Activated T-cell treated with anti-CD3 and anti-CD28 coated beads, Interleukin-2, amount 50 U/mL, for 72 hours (primary cell): ENCODE measurements at places on chromosomes 16 and 17. TPM values are rescaled to one million over a fixed set of nuclear protein-coding genes. Genes with fewer than 3 reads are reported as not detected.

KRT23 gene
- not detected for total RNA-seq

KCNH6 gene
- total RNA-seq = not detected

ADPRM gene
- total RNA-seq = 22.6 TPM

KRT36 gene
- not detected for total RNA-seq

NPTX1 gene
- 0.83 TPM for total RNA-seq

GRCh38 chr16:424033-424622 is 1.3 kb upstream of the RAB11FIP3 start:
- no peak overlapping the region for H3K27ac ChIP-seq
- peaks cover 15% of the 10 kb centered on the region for H3K27me3 ChIP-seq
- no peak for DNase-seq
- H3K4me1 ChIP-seq = peaks cover 33% of the 10 kb centered on the region
- no peaks in the 10 kb centered on the region for H3K36me3 ChIP-seq

DNA sequence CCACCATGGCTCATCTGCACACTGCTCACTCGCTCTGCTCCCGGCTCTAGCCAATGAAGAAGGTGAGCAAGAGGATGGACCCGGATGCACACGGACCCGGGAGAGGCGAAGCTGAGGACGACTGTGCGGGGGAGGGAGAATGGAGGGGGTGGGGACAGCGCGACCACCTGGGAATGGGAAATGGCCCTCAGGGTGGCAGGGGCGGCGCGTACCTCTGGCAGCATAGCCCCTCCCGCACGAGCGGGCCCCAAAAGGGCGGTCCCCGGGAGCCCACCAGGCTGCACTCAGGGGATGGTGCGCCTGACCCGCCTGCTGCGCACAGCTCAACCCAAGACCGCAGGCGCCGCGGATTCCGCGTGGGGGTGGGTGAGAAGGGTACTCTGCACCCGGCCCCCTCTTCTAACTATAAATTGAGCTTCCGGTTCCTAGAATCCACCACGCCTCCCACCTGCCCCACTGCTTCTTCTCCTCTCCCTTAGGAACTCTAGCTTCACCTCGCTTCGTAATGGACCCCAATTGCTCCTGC is 6.1 kb downstream of the MT1H start:
- H3K27ac ChIP-seq = no peak overlapping the region
- peak overlapping the region; percentile 75 for H3K4me3 ChIP-seq
- peak; percentile 77 for DNase-seq
- H3K27me3 ChIP-seq = peaks cover 40% of the 10 kb centered on the region
- peaks cover 28% of the 10 kb centered on the region for H3K4me1 ChIP-seq

- H3K27ac ChIP-seq = peak within 1 kb of the TSS; percentile 95
- peak; percentile 88 for DNase-seq
- H3K4me3 ChIP-seq = peak within 1 kb of the TSS; percentile 90
- H3K27me3 ChIP-seq = no peaks in the 10 kb centered on the region
- H3K36me3 ChIP-seq = peaks cover 22% of the 10 kb centered on the region
- H3K4me1 ChIP-seq = peaks cover 65% of the 10 kb centered on the region
Observed at GRCh38 chr17:8162233-8162996, at the start of gene VAMP2. VAMP2 (minus strand) TSS chr17:8162948; CDS start chr17:8162879, 69 bp downstream.

- peaks cover 23% of the 10 kb centered on the region for H3K4me1 ChIP-seq
- no peak for DNase-seq
Observed at GRCh38 chr16:58022601-58023371, 2.8 kb upstream of the MMP15 start.

GRCh38 chr16:27177031-27177774 is 26.1 kb upstream of the KDM8 start:
- H3K27me3 ChIP-seq = no peaks in the 10 kb centered on the region
- no peaks in the 10 kb centered on the region for H3K36me3 ChIP-seq
- peak; percentile 45 for DNase-seq
- H3K4me1 ChIP-seq = peaks cover 83% of the 10 kb centered on the region

DNA sequence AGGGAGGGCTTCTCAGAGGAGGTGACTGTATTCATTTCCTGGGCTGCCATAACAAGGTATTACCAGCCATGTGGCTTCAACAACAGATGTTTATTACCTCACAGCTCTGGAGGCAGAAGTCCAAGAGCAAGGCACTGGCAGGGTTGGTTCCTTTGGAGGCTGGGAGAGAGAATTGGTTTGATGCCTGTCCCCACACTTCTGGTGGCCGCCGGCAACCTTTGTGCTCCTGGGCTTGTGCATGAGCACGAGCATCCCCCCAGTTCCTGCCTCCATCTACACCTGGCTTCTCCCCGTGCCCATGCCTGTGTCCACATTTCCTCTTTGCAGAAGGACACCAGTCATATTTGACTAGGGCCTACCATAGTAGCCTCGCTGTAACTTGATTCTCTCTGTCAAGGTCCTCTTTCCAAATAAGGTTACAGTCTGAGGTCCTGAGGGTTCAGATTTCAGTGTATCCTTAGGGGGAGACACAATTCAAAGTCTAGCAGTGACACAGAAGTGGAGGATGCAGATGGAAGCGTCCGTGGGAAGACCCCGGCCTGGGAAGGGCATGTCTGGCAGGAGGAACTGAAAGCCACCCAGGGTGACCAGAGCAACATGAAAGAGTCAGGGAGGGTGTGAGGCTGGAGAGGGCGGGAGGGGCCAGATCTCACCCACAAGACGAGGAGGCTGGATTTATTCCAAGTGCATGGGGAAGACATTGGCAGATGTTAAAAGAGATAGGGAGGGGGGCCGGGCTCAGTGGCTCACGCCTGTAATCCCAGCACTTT is 188.2 kb upstream of the HSBP1 start:
- H3K27ac ChIP-seq = no peak overlapping the region
- H3K27me3 ChIP-seq = no peaks in the 10 kb centered on the region
- H3K36me3 ChIP-seq = no peaks in the 10 kb centered on the region
- no peak overlapping the region for H3K4me3 ChIP-seq

DNA sequence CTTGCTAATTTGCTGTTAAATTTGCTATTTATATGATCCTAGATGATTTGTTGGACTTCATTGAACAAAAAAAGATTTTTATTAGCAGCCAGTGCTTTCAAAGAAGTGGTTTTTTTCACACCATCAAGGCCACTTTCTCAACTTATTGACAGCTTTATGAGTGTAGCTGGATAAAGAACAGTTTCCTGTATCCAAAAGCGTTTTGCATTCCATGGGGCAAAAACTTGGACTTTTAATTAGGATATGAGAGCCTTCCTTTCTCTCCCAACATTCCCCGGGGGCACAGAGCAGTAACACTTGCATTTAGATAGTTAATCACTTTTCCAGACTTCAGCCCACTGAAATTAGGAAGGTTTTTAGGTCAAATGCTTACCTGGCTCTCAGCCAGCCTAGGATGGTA is 177.1 kb upstream of the ELAC2 start:
- no peak overlapping the region for H3K27ac ChIP-seq
- DNase-seq = no peak
- H3K27me3 ChIP-seq = no peaks in the 10 kb centered on the region

DNA sequence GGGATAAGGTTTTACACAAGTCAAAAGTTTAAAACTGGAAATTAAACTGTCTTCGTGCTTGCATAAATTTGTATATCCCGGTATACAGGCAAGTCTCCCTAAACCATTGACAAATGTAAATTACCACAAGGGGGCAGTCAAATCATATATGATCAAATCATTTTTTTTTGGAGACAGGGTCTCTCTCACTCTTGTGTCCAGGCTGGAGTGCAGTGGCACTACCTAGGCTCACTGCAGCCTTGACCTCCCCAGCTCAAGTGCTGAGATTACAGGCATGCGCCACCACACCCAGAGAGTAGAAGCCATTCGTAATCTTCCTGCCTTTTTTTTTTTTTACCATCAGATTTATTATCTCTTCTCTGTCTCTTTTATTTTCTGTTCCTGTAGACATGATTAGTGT is 18.5 kb downstream of the TOP2A start:
- peaks cover 11% of the 10 kb centered on the region for H3K4me1 ChIP-seq
- no peak for DNase-seq
- peak overlapping the region; percentile 40 for H3K27ac ChIP-seq
- H3K27me3 ChIP-seq = no peaks in the 10 kb centered on the region

GRCh38 chr16:4639899-4640509 is 15.4 kb downstream of the MGRN1 start:
- DNase-seq = no peak
- no peak overlapping the region for H3K4me3 ChIP-seq
- peaks cover 2% of the 10 kb centered on the region for H3K36me3 ChIP-seq
- peaks cover 24% of the 10 kb centered on the region for H3K4me1 ChIP-seq
- H3K27me3 ChIP-seq = no peaks in the 10 kb centered on the region

DNA sequence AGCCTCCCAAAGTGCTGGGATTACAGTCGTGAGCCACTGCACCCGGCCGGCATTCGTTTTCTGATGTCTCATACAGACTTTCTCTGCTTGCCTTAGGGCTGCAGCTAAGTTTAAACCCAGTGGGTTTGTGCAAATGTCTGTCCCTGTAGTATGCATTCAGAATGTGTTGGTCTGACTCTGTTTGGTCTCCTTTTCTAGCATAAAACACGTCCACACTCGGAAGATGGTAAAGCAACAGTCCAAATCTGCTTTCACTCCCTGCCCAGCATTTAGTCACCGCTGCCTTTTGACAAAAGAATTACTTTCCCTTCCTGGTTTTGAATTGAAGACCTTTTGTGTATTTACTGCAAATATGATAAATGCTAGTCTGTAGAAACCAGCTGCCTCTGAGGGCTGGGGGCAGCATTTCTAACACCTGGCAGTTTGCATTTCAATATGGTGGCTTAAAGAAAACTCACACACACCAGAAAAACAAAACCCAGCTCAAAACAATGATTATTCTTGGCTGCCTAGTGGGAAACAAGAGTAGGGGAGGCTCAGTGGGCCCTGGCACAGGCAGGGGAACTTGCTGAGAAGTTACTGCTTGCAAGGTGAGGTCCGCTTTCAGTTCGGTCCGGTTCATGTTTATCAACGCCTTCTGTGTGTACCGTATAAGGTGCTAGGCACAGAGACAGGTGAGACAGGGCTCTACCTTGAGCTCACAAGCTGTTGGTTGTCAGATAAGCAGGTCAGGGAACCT is 56.9 kb downstream of the MSI2 start:
- no peak overlapping the region for H3K4me3 ChIP-seq
- H3K36me3 ChIP-seq = no peaks in the 10 kb centered on the region
- peaks cover 12% of the 10 kb centered on the region for H3K4me1 ChIP-seq
- no peak for DNase-seq
